ENCODE measurements at places on chromosomes 7 and 10.

DNA sequence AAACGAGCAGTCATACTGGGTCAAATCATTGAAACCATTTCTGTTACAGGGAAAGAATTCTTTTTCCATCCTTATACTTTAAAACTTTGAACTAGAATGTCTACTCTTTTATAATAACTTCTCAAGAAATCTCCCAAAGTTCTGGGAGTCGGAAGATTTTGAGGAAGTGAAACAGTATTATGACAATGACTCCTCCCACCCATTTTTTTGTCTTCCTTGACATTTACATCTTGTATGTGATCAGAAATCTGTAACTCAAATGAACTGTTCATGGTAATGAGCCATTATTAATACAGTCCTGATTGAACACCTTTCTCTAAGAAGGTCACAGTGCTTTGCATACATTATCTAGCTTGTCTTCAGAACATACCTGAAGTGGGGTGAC lies 227.4 kb downstream of the CELF2 start:
- DNase-seq = no peak

DNA sequence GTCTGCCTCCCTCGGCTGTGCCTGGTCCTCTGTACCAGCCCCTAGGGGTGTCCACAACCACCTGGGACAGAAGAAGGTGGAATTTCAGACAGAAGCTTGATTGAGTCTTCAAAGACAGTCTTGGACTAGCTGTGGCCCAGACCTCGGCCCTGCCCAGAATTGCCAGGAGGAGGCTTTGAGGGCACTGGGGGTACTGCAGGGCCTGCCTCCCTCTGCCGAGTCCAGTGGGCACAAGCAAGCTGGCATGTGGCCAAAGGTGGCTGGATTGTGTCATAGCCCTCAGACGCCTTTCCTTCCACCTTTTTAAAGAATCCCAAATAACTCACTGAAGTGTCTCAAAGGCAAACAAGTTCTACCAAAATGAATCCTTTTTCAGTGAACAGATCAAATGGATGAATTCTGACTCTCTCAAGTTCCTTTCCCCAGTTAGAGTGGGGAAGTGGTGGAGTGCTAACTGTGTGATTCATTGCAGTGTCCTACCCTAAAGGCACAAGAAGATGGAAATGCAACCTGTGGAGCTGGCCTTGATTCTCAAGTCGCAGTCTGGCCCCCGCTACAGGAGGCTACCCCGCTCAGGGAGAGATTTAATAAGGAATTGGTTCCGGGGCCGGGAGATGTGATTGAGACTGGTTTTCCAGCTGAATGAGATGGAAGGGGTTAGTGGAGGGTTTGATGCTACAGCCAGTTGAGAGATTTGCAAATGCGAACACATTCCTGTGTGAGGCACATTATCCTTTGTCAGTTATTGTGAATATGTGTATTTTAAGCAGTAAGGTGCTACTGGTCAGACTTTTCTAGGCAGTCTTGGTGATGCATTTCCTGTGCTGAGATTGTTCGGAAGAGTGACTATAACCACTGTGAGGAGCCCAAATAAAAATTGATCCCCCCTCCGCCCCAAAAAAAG lies 28.8 kb upstream of the SLC26A4 start:
- DNase-seq = no peak

- no peak for DNase-seq
These were observed 651 bp downstream of the AFAP1L2 start for GRCh38 chr10:114403541-114404161.

DNA sequence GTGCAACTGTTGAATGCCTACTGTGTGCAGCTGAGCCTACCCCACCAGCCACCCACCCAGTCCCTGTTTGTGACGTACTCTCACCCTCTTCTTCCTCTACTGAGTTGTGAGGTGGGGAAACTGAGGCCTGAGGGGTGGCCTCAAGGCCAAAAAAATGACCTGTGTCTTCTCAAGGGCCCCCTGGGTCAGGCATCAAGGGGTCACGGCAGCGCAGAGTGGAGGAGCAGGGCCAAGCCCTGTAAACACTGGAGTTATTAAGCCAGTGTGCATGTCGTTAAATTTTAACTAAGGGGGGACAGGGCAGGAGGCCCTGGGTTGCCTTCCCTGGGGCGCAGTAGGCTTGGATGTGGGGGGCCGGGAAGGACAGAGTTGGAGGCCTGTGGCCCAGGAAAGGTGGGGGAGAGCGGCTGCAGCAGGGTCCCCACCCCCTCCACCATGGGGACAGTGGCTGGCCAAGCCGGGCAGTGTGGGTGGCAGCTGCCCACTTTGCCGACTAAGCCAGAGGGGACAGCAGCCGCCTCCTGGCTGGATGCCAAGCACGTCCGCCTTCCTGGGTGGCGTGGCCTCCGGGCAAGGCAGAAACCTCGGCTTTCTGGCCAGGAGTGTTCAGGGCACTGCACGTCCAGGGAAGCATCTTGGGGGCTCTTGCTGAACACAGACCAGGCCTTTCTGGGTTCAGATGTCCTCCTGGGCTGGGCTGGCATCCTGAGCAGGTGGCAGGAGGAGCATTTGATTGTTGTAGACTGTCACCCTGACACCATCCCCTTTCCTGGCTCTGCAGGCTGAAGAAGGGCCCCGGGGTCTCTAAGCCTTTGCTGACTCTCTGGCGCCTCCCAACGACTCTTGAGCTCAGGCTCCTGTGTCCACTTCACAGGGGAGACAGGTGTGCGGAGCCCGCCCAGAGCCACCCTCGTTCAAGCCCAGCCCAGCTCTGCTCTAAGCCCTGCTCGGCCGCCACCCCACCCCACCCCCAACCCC lies 1.9 kb downstream of the SLC29A4 start:
- no peak for DNase-seq

- no peak for DNase-seq
These were observed 1089.6 kb upstream of the SORCS1 start for GRCh38 chr10:108254089-108254488.

DNA sequence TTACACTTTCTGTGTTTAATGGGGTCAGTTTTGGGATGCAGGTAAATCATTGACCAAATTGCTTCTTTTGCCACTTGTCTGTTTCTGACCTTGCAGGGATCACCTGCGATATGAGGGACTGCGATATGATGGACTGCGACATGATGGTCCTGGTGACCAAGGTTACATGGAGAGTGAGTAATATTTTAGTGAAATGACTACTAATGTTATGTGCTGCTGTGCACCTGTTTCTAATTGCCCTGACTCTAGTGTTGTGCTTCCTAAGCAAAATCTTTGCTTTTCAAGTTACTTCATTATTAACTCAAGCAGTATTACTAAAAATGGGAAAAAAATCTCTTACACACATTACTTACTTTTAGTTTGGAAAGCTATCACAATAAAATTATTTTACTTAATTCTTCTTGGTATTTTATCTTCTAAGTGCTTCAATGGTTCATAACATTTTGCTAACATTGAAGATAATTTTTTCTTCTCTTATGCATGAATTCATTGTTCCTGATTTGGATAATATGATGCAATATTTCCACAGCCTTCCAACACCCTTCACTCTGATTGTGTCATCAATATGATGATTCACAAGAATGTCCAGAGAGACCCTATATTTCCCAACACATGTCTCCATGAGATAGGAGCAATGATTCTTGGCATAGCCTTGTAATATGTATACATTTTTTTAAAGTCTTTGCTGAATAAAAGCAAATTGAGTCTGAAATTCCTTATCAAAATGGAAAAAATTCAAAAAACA lies 306.2 kb upstream of the AKR1E2 start:
- DNase-seq = no peak

DNA sequence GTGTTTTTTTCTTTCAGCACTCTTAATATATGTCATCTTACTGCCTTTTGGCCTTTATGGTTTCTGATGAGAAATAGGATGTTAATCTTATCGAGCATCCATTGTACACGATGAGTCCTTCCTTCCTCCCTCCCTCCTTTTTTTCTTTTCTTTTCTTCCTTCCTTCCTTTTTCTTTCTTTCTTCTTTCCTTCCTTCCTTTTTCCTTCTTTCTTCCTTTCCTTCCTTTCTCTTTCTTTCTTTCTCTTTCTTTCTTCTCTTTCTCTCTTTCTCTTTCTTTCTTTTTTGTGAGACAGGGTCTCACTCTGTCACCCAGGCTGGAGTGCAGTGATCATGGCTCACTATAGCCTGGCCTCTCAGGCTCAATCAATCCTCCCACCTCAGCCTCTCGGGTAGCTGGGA lies 8.4 kb downstream of the RPEL1 start:
- no peak for DNase-seq

Measured in heart left ventricle (tissue), 16 donors.